ENCODE measurements at places on chromosomes 13 and 19.

- H3K27ac ChIP-seq: no peak overlapping the region
- no peak for DNase-seq
- H3K4me1 ChIP-seq: peaks cover 44% of the 10 kb centered on the region
- no peaks in the 10 kb centered on the region for H3K36me3 ChIP-seq
- H3K27me3 ChIP-seq: no peaks in the 10 kb centered on the region
These were observed 2.2 kb downstream of the ANGPTL4 start for GRCh38 chr19:8366121-8366581.

DNA sequence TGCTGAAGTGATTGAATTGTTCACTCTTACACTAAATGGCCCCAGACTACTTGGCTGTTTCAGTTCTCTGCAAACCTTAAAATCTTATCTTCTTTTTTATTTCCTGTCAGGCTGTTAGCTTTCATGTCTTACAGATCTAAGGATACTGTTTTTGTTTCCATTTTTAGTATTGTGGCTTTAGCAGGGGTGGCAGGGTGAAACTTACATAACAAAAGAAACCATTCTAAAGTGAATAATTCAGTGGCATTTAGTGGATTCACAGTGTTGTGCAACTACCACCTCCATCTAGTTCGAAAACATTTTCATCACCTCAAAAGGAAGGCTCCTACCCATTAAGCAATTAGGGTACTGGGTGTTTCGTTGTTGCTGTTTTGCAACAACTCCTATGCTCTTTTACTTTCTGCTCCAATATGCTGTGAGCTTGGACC lies 19.8 kb downstream of the TMEM272 start:
- no peak overlapping the region for H3K27ac ChIP-seq
- H3K4me1 ChIP-seq: no peaks in the 10 kb centered on the region
- no peaks in the 10 kb centered on the region for H3K36me3 ChIP-seq
- H3K4me3 ChIP-seq: no peak overlapping the region

GRCh38 chr19:3360421-3361383 lies 5.7 kb upstream of the NFIC start:
- no peaks in the 10 kb centered on the region for H3K36me3 ChIP-seq
- H3K4me1 ChIP-seq: 0 out of 2 replicates have a peak, but pooled peaks cover 4% of the 10 kb centered on the region
- H3K4me3 ChIP-seq: peak overlapping the region; percentile 58
- H3K27me3 ChIP-seq: no peaks in the 10 kb centered on the region
- H3K27ac ChIP-seq: no peak overlapping the region

DNA sequence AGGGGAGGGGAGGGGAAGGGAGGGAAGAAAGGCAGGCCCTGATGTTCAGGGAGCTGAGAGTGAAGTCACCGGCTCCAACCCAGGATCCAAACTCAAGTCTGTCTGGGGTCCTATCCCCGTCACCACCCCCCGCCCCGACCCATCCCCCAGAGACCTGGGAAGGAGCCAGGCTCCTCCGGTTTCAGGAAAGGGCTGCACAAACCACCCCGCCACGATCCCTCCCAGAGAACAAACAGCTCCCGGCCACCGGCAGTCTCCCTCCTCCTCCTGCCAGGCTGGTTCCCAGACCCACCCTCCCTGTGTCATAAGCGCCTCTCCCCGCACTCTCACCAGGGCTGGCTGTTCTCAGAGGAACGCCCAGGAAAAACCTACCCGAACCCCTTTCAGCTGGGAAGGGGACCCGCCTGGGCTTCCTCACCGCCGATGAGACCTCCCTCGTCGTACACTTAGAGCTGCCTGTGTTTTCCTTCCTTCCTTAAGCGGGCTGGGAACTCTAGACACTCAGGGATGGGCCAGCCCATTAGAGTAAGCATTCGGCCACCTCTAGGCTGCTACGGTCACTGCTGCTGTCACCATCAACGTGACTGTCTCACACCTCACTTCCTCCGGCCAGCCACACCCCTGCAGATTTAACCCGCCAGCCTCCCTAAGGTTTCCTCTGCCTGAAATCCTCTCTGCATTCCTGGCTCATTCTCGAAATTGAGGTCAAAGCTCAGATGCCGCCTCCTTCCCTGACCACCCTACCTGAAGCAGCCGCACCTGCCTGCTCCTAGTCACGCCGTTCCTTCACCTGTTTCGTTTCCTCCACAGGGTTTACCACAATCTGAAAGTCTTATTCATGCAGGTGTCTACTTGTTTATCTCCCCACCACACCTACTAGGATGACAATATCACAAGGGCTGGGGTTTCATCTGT lies 6.3 kb upstream of the RDH13 start:
- no peaks in the 10 kb centered on the region for H3K27me3 ChIP-seq
- peaks cover 31% of the 10 kb centered on the region for H3K4me1 ChIP-seq
- peak; percentile 98 for DNase-seq
- H3K27ac ChIP-seq: peak overlapping the region; percentile 98
- peak overlapping the region; percentile 63 for H3K4me3 ChIP-seq

All from PC-9 (cell line).